T-cell (primary cell): ENCODE measurements at places on chromosomes 7 and 10.

DNA sequence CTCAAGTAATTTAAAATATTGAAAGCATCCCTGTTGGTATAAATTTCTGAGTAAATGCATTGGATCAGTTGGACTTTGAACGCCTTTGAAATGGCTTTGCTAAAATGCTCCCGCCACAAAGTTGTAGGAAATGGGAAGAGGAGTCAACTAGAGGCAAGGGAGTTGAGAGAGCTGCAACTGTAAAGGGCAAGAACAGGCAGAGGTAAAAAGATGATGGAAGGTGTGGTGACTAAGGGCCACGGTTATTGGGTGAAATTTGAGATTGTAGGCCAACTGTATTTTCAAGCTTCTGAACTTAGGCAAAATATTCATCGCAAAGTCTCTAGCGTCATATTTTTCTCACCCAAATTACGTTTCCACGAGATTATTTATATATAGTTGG, 595 bp upstream of the SUMF2 start:
- DNase-seq: no peak

- DNase-seq: no peak
Measured at GRCh38 chr10:89798092-89798491, 96.7 kb downstream of the KIF20B start.

GRCh38 chr10:122021379-122021778, 32.4 kb downstream of the TACC2 start:
- DNase-seq: no peak

GRCh38 chr10:3065622-3066021, 1.7 kb upstream of the PFKP start:
- no peak for DNase-seq

GRCh38 chr7:4800487-4800886, 25.1 kb downstream of the AP5Z1 start:
- no peak for DNase-seq

GRCh38 chr7:216360-217300, 24.3 kb downstream of the FAM20C start:
- DNase-seq: no peak

DNA sequence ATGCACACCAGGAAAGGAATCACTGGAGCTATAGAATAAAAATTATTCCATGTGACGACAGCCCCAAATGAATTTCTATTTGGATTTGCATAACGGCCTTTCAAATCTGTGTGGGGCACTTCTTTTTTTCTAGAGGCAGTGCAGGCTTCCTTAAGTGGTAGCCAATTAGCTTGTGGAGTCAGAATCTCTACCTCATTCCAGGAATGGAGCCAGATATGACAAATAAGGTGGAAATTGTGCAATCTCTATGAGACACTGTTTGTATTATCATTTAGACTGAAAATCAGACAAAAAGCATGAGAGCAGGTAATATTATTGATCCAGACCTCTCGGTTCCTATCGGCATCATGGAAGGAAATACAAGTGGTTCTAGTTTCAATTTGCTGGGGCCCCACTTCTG, 78.7 kb downstream of the BEND7 start:
- no peak for DNase-seq

DNA sequence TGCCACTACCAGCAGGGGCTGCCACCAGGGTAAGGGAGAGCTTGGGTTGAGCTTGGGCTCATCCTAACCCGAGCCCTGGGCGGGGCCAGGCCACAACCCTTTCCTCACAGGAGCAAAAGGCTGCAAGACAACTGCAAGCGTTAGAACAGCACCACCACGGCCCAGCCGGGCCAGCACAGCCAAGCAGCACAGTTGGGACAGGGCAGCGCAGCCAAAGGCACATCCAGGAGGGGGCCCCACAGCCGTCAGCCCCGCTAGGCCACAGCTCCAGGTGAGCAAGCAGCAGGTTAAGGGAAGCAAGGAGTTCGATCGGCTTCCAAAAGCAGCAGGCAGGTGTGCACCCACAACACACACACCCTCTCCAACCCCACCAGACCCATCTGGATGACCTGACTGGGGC, 7.0 kb upstream of the NDST2 start:
- no peak for DNase-seq

- DNase-seq: no peak
Measured at GRCh38 chr7:98423043-98423442, 22.2 kb upstream of the BAIAP2L1 start.

DNA sequence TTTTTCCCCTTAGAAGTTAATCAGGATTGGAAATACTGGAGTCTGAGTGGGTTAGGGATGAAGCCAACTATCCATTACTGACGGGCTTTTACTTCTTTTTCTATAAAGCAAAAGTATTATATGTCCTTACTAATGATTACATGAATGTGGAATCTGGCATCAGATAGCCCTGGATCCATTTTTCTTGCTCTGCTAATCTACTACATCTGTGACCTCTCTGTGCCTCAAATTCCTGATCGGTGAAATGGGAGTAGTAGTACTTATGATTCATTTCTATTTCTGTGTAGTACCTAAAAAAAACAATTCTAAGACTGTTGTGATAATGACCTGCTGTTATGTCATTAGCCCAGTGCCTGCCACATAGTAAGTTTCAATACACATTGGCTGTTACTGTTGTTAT, 621.6 kb downstream of the SORCS3 start:
- DNase-seq: no peak

- no peak for DNase-seq
Measured at GRCh38 chr7:46652317-46652716, 731.2 kb upstream of the IGFBP3 start.

DNA sequence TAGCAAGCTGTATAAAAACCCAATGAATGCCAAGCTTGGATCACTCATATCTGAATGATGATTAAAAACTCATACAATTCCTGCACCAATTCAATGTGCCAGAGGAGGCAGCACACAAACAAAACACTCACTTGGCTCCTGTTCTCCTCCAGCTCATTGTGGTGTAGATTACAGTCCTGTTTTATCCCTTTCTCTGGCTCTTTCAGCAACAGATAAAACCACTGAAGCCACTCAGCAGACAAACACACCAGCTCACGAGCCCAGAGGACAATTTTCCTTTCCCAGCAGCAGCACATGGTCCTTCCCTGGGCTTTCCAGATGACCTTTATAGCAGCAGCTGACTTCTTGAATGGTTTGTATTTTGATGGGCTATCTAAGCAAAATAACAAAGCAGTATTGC, 107.3 kb upstream of the STARD3NL start:
- no peak for DNase-seq
